ENCODE measurements at places on chromosomes 11 and 22.

DNA sequence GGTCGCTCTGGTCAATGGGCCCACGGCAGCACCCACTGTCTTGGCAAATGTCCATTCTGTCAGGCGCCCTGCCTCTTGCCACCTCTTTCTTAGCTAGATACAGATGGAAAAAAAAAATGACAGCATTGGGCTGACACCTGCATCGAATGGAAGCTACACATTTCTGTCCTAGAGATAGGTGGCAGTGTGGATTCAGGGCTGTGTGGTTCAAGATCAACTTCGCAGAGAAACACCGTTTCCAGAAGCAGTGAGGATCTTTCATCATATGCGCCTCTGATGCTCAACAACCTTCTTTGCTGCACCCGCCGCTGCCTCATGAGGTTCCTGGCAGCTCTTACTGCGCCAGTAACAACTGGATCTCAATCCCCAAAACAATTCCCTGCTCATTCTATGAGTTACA, 236.3 kb downstream of the KIRREL3 start:
- no peaks in the 10 kb centered on the region for H3K27me3 ChIP-seq
- H3K36me3 ChIP-seq, result no peaks in the 10 kb centered on the region
- ATAC-seq, result no peak
- H3K4me1 ChIP-seq, result no peaks in the 10 kb centered on the region

- H3K36me3 ChIP-seq, result no peaks in the 10 kb centered on the region
- H3K27ac ChIP-seq, result no peak overlapping the region
- no peak overlapping the region for H3K4me3 ChIP-seq
These were observed 4.4 kb downstream of the TTC38 start for GRCh38 chr22:46272196-46272595.

DNA sequence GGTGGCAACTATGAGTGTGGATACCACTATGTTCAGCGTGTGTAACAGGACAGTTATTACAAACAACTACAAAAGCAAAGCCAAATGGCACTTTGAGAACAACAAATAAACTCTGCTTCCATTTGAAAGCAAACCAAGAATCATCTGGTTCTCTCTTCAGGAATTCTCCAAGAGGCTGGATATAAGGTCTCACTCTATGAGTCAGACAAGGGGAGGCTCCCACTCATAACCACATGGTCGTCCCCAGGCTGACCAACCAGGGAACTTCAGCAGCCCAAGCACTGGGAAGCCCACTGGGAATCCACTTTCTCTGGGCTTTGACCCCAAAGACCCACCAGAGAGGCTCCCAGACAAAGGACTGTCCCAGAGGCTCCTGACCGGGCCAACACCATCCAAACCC, 35.3 kb downstream of the DGCR2 start:
- ATAC-seq, result no peak
- no peak overlapping the region for H3K4me3 ChIP-seq
- H3K4me1 ChIP-seq, result no peaks in the 10 kb centered on the region
- H3K36me3 ChIP-seq, result no peaks in the 10 kb centered on the region
- H3K27me3 ChIP-seq, result no peaks in the 10 kb centered on the region

- H3K27ac ChIP-seq, result no peak overlapping the region
- H3K36me3 ChIP-seq, result no peaks in the 10 kb centered on the region
- peaks cover 20% of the 10 kb centered on the region for H3K4me1 ChIP-seq
- no peaks in the 10 kb centered on the region for H3K27me3 ChIP-seq
- ATAC-seq, result no peak
These were observed 114.8 kb upstream of the NAV2 start for GRCh38 chr11:19597876-19598275.

DNA sequence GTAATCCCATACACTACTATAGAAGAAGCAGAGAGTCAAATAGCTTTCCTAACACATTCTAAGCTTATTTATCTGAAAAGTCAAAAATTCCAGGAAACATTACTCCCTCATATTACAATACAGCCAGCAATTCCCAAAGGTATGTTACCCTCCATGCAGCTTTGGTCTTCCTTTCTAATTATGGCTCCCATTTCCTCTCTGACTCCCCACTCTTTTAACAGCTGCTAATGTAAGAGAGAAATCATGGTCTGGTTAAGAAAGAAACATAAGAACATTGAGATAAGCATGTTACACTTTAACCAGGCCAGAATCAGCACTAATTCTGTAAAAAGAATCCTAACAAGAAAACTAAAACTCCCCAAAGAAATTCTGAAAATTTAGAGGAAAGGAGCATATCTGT, 6.8 kb downstream of the PPP2R1B start:
- peaks cover 32% of the 10 kb centered on the region for H3K4me1 ChIP-seq
- no peaks in the 10 kb centered on the region for H3K27me3 ChIP-seq
- no peak overlapping the region for H3K27ac ChIP-seq
- H3K4me3 ChIP-seq, result no peak overlapping the region
- H3K36me3 ChIP-seq, result peaks cover 4% of the 10 kb centered on the region

DNA sequence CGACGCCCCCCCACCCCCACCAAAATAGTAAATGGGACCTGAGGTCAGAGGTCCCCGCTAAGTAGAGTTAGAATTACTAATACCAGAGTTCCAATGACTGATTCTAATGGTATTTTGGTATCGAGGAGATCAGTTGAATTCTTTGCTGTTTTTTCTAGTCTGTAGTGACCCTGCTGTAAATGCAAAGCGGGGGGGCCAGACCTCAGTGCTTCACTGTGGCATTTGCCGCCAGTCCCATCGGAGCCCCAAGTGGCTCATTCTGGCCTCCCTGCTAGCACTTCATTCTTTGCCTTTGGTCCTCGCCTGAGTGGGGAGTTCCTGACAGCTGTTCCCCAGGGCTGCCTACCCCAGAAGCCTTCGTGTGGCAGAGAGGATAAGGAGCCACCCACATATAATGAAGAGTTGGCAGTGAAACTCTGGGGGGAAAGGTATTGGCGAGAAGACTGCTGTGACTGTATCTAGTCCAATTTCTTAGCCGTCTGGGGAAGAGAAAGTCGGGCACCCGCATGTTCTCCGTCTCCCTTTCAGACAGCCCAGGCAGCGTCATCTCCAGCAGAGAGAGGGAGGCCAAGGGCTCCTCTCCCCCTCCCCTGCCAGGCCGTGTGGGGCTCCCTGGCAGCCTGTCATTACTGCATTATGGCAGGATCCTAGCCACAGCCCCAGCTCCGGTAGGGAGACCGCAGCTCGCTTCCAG, 19.4 kb upstream of the CABP7 start:
- peaks cover 53% of the 10 kb centered on the region for H3K27me3 ChIP-seq

- peak overlapping the region; percentile 16 for H3K4me3 ChIP-seq
- ATAC-seq, result peak; percentile 98
- no peaks in the 10 kb centered on the region for H3K27me3 ChIP-seq
- peaks cover 75% of the 10 kb centered on the region for H3K4me1 ChIP-seq
These were observed 10.5 kb downstream of the NUMA1 start for GRCh38 chr11:72069787-72070251.

DNA sequence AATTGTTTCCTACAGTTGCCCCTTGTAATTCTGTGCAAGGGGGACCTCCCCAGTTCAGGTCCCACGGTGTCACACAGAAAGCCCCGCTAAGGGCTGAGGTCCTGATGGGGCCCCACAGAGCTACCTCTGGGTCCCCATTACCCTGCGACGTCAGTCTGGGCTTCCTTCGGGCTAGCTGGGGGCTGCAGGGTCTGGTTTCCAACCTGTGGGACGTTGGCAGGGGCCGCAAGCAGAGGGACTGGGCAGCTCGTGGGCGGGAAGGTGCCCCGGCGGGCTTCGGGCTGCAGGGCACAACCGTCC, 698 bp downstream of the SLC37A4 start:
- H3K4me1 ChIP-seq, result peaks cover 23% of the 10 kb centered on the region
- H3K27ac ChIP-seq, result peak overlapping the region; percentile 83
- peak overlapping the region; percentile 74 for H3K4me3 ChIP-seq
- no peaks in the 10 kb centered on the region for H3K27me3 ChIP-seq
- peaks cover 33% of the 10 kb centered on the region for H3K36me3 ChIP-seq
